ENCODE measurements at places on chromosomes 4 and X.
A peak's percentile ranks its signal among the peaks of the same experiment; 100 is the strongest.

DNA sequence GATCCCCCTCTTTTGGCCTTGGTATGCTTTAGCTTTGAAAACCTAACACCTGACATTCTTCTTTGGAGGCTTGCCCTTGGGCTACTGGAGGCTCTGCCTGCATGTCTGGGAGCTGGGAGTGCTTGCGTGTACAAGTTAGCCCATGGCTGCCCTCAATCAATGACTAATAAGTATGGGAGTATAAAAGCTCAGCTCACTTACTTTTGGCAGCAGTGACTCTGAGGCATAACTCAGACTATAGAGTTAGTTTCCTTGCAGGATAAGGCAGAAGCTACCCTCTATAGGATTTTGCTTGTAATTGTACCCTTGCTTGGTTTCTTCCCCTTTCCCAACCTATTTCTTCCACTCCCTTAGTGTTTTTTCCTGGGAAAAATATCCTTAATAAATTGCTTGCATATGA is 247.9 kb downstream of the PPP1R2C start:
- DNase-seq = no peak

DNA sequence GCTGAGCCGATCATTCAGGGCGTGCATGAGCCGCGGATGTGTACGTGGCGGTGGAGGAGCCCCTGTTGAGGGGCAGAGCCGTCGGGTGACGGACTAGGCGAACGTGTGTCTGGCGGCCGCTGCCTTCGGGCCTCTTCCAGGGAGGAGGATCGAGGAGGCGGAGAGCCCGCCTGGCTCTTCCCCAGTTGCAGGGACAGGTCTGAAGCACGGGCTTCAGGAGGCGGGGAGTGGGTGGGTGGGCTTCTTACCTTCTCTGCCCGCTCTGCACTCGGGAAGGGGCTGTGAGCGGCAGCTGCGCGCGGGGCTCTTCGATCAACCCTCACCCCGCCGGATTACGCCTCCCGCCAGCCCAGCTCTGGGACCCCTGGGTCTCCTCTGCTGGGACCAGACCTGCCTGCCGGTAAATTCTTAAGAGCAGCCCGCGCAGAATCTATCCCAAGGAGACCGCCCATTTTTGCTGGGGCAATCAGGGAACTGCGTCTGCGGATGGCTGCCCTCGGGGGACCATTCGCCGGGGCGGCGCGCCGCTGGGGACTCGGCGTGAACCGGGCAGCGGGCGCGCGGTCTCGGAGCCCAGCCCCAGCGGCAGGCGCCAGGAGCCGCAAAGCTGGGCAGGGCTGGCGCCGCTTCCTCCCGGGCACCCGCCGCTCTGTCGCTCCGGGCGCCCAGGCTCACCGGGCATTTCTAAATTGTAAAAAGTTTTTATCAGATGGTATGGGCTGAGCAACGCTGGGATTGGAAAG is 4.9 kb downstream of the PLAC8 start:
- DNase-seq = peak; percentile 34

GRCh38 chr4:134320048-134320447 is 118.5 kb upstream of the PABPC4L start:
- no peak for DNase-seq

DNA sequence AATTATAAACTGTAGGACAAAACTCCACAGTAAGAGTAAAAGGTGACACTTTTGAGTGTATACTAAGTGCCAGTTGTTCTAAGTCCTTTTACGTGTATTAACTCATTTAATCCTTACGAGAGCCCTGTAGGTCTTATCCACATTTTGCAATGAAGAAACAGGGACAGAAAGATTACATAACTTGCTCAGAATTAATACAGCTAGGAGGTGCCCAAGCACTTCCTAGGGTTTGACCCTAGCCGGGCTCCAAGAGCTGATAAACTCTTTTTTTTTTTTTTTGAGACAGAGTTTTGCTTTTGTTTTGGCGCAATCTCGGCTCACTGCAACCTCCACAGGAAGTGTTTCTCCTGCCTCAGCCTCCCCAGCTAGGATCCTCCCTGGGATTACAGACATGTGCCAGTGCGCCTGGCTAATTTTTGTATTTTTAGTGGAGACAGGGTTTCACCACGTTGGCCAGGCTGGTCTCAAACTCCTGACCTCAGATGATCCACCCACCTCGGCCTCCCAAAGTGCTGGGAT is 110.4 kb downstream of the UBE2K start:
- DNase-seq = no peak

GRCh38 chrX:11254417-11255109 is 38.6 kb upstream of the AMELX start:
- no peak for DNase-seq
